Stimulated activated CD8-positive, alpha-beta memory T cell treated with anti-CD3 and anti-CD28 coated beads, Interleukin-2, amount 100 ng/mL, for 48 hours (primary cell): ENCODE measurements at places on chromosomes 2 and 18.

GRCh38 chr2:36262581-36262980 lies 93.0 kb upstream of the CRIM1 start:
- no peak for DNase-seq

DNA sequence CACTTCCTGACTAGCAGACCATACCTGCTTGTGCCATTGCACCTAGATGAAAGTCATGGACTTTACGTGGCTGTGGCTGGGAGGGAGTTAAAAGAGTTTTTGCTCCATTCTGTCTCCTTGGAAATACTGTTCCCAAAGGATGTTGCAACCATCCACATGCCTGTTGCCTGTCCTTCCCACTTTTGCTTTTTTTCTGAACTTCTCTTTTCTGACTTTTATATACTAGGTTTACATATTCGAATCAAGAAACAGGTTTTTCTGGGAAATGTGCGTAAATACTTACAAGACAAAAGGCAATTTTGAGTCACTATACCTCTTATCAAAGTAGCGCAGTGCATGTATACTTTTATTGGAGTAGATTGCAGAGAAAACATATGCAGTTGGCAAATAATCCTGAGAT lies 244.8 kb downstream of the PRKCE start:
- no peak for DNase-seq

GRCh38 chr2:58667137-58667774 lies 426.1 kb upstream of the FANCL start:
- no peak for DNase-seq

- no peak for DNase-seq
Observed at GRCh38 chr2:197575987-197576386, 60.1 kb downstream of the MOB4 start.

DNA sequence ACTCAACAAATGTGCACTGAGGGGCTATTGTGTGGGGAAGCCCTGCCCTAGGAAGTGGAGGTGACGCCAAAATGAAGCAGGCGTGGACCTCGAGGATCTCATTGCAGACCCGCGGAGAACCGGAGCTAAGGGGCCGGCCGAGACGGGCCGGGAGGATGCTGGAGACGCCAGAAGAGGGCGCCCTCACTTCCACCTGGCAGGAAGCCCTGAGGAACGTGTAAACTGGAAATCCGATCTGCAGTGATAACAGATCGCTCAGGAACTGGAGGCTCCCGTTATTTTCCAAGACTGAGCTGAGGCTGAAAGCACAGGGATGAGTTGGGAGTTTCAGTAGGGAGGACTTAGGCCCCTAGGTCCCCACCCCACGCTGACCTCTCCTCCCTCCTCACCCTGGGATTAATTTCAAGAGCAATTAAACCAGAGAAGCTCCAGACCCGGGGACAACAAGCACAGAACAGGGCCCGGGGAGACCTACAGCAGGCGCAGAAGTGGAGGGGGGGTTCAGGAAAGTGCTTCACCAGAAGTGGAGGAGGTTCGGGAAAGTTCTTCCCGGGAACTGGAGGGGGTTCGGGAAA lies 7.7 kb upstream of the COL6A3 start:
- DNase-seq, result peak; percentile 72

- no peak for DNase-seq
Observed at GRCh38 chr2:226190479-226191252, 609.0 kb downstream of the IRS1 start.

- no peak for DNase-seq
Observed at GRCh38 chr2:41907771-41908207, 140.0 kb upstream of the PKDCC start.

DNA sequence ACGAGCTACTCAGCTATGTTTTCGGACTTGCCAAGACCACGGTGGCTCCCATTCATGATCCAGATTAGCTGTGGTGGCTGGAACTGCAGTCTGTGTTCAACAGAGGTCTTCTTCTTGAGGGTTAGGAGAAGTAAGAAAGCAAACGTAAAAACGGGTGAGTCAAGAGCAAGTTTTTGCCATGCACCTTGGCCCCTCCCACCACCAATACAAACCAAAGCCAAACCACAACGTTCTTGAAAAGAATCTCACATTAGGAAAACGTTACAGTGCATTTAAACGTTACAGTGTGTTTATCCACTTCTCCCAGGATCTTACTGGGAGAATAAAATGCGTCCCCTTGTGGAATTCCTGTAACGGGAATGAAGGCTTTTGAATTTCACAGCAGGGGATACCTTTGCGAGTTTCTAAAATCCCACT lies 725 bp downstream of the FBXO48 start:
- peak; percentile 39 for DNase-seq

DNA sequence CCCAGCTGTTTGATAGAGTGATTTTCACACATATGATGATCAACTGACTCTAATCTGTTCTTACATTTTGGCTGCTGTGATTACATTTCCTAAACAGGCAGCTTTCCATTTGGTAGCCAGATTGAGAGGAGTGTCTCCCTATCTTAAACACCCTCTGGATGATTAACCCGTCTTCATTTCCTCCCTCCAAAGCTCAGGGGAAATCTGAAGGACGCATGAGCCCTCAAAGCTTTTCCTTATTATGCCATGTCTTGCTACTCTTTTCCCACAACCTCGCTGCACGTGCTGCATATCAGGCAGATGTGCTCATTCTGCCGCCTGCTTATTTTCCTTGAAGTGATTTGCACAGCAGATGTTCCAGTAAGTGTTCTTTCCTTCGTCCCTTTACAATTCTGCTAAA lies 837.4 kb downstream of the LRRTM4 start:
- no peak for DNase-seq

DNA sequence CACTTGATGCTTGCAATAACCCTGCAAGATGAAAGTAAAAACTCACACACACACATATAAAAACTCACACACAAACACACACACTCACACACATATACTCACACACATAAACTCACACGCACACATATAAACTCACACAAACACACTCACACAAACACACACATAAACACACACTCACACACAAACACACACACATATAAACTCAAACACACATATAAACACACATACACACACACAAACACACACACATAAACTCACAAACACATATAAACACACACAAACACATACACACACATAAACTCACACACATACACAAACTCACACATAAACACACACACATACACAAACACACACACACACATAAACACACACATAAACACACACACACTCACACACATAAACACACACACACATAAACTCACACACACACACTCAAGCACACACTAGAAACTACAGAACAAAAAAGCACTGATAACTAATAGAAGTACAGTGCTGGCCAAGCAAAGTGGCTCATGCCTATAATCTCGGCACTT lies 117.7 kb upstream of the TEKT4 start:
- no peak for DNase-seq

DNA sequence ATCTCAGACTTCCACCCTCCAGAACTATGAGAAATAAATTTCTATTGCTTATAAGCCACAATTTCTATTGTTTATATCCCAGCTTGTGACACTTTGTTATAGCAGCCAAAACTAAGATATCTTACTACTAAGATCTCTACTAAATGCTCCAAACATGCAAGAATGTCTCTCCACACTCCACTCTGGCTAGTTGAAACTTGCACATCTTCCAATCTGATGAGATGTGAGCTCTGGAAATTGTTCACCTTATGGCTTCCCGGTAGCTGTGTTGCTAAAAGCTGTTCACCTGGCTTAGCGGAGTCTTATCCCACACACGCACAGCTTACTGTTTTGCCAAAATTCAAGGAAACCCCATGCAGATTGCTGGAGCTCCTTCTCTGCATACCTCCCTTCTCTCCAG lies 43.9 kb downstream of the PKDCC start:
- DNase-seq, result no peak

DNA sequence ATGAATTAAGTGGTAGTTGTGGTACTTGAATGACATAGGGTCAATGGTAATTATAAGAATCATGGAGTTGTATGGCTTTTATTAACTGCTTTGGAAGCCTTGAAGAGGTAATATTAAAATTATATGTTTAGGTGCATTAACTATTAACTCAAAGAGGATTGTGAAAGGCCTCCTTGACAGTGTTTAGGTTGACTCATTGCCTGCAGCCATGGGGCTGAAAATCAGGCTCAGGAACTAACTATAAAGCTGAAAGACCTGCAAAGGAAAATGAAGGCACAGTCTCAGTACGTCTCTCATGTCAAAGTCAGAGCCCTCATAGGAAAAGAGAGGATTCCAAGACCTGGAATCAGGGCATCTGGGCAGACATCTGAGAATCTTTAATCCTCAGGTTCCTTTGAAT lies 31.0 kb downstream of the CACNB4 start:
- no peak for DNase-seq

- no peak for DNase-seq
Observed at GRCh38 chr2:65025453-65026123, 30.6 kb upstream of the CEP68 start.

DNA sequence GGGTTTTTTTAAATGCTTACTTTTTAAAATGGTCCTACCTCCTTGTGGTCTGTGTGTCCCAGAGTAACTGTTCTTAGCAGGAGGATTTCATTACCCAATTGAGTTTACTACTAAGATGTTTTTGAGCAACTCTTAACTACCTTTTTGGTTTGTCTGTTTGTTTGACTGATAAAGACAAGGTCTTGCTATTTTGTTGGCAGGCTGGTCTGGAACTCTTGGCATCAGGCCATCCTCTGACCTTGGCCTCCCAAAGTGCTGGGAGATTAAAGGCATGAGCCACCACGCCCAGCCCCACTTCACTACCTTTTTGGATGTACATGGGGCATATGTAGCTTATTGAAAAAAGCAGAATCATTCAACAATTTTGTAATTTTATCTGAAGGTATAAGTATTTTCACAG lies 14.9 kb downstream of the MRPS9 start:
- DNase-seq, result no peak

DNA sequence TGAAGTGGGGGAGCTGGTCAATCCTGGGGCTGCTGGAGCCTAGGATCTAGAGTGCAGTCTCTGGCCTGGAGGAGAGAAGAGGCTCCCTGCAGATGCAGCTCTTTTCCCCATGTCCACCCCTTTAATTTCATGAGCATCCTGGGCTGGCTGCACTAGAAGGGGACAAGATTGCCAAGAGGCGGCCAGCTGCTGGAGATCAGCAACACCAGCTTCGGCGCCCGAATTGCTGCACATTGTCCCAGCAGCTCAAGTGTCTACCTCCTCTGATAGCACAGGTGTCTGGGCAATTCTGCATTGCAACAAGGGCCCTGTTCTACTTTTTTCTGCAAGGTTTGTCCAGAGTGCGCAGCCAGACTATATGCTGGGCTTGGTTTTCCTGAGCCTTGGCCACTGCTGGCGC lies 125.7 kb downstream of the AGAP1 start:
- DNase-seq, result no peak

- no peak for DNase-seq
Observed at GRCh38 chr2:128596396-128597120, 277.9 kb upstream of the HS6ST1 start.

GRCh38 chr2:182667315-182667695 lies 48.8 kb upstream of the DNAJC10 start:
- no peak for DNase-seq

DNA sequence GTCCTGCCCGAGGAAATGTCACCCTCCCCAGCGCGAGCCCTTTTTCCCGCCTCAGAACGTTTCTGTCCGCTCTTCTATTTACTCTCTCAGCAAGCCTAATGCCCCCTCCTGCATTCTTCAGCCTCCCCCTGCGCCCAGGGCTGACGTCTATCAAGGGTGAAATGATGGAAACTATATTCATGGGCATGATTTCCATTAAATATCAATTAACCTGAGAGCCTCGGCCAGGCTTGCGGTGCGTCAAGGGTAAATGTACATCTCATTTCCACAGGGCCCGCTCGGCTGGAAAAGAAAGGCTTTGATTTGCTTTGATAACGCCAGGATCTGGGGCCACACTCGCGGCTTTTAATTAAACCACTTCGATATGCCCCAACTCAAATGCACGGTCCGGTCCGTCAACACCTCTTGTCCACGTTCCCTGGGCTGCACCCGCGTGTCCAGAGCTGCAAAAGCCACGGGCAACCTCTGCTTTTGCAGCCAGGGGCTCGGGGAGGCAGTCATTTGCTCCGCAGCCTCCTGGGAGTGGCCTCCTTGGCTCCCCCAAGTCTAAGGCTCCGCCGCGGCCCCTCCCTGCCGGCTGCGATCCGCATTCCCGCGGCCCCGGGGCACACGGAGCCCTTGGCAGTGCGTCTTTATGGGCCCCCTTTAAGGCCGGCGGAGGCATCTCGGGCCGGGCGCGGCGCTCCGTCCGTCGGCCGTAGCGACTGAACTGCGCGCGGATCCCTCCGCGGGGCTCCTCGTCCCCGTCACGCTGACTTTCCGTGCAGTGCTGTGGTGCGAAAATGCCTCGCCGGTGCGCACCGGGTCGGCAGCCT lies at the start of gene HOXD8:
Gene HOXD8 (plus strand): TSS at position 724 of the 815 bp plus-strand sequence. CDS start 662 bp downstream, outside the sequence.
- DNase-seq, result no peak

- no peak for DNase-seq
Observed at GRCh38 chr18:3712491-3712890, 262.5 kb downstream of the TGIF1 start.

- no peak for DNase-seq
Observed at GRCh38 chr2:200640901-200641300, 55.1 kb downstream of the AOX1 start.

- DNase-seq, result peak; percentile 68
Observed at GRCh38 chr2:127649684-127650040, 3.7 kb downstream of the GPR17 start.

DNA sequence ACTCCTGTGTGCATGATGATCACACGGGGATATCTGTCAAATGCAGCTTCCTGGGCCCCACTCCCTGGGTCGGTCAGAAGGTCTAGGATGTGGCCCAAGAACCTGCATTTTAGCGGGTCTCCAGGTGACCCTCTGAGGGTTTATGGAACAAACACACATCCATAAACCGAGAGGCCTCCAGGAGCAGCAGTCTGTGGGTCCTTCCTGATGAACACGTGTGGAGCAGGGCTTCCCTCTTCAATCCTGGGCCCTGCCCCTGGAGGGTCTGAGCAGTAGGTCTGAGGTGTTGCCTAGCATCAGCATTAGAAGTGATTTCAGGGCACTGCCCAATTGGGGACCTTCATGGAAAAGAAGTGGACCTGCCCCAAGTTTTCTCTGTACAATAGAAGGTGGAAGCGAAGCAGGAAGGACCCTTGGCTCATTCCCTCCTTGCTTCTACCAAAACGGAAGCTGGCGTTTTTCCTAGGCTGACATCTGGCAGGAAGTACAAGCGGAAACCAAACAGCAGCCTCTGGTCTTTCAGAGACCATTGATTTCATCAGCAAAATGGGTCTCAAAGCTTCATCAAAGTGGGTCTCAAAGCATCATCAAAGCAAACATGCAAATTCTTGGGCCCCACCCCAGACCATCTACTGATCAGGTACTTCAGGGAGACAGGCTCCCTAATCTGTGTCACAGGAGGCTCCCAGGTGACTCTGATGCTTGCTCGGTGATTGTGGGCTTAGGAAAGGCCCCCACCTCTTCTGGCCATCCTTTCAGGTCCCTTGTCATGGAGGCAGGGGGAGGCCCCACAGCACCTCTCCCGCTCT lies 30.7 kb downstream of the INO80C start:
- no peak for DNase-seq

DNA sequence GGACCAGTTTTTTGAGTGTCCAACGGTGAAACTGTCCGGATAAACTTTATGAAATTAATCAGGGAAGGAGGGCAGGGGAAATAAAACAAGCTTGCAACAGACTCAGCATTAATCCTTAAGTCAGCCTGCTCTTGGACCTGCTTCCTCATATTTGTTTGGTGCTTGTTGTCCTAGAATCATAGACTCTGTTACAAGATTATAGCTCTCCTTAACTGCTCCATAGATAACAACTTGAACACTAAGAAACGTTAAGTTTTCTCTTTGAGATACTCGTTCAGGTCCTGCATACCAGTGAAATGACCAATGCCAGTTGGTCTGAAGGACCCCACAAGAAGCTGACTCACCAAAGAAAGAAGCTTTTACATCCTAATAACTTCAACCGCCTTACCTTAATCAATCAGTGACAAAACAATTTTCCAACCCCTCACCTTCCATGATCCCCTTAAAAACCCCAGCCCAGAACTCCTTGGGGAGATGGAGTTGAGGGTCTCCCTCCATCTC lies 493.2 kb downstream of the PID1 start:
- DNase-seq, result no peak
